M059J (cell line): ENCODE measurements at places on chromosomes 11 and 22. TPM values are rescaled to one million over a fixed set of nuclear protein-coding genes. Genes with fewer than 3 reads are reported as not detected.

DNA sequence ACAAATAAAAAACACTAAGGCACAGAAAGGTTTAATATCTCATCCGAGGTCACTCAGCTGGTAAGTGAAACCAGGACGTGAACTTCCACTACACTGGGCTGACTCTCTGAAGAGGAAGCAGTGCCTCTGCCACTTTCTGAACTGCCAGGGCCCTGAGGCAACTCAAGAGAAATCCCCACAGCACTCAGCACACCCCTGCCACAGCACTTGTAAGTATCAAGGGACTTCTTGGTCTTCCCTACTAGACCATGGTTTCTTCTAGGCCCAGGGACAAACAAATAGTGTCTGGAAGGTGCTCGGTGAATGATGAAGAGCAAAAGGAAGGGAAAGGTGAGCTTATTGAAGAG is 49.7 kb downstream of the RPL27A start:
- peak; percentile 28 for DNase-seq

DNA sequence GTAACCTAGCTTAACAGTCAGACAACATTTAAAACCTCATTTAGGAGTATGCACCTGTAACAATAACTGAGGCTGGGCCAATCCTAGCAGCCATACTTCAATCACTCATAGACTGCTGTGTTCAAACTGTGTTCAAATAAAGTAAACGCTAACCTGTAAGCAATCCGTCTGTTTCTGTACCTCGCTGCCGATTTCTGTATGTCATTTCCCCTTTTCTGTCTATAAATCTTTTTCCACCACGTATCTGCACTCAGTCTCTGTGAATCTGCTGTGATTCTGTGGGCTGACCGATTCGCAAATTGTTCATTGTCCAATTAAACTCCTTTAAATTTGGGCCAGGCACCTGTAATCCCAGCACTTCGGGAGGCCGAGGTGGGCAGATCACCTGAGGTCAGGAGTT is 12.3 kb downstream of the APOBEC3H start:
- DNase-seq: no peak

Gene SLC22A6
- not detected in 2 replicates for total RNA-seq

- DNase-seq: no peak
Observed at GRCh38 chr11:2460540-2461252, 15.9 kb downstream of the KCNQ1 start.

- DNase-seq: no peak
Observed at GRCh38 chr22:35600476-35600875, 16.7 kb downstream of the MB start.

Gene ROBO4
- total RNA-seq: 0.20 and 0.99 TPM in 2 replicates
